ENCODE measurements at places on chromosomes 6 and 20.

- DNase-seq: no peak
These were observed 14.2 kb upstream of the LCA5 start for GRCh38 chr6:79551401-79551800.

DNA sequence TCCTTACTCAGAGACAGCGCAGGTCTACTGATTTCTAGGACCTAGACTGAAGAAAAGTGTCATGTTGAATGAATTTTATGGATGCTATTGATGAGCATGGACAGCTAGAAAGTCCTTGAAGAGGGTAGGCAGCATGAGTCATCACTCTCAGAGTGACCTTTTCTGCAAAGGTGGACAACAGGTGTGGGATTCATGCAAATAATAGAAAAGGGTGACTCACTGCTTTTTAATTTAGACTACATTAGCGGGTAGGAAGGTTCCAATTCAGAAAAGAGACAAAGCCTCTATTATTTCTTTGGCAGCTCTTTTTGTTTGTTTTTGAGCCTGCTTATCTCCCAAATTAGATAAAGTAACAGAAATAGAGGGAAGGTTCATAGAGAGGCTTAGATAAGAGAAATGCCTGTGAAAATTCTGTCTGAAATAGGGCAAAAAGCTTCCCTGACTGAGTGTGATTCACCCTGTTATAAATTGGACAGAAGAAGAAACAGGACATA, 191.4 kb downstream of the TENT5A start:
- DNase-seq: no peak

DNA sequence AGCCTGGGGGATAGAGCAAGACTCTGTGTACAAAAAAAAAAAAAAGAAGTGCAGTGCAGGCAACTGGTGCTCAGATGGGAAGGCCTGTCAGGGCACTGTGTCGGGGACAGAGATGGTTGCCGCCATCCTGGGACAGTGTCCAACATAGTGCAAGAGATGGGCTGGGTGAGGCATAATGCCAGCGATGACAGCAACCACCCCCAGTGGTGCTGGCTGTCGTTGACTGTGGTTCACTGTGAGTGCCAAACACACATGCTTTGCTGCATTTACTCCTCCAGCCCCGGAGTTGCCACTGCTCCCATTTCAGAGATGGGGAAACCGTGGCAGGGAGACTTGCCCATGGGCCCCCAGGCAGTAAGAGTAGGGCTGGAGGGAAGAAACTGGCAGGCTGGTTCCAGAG, 5.2 kb upstream of the C20orf203 start:
- DNase-seq: no peak

GRCh38 chr6:135093578-135093977, 39.0 kb upstream of the HBS1L start:
- DNase-seq: no peak

DNA sequence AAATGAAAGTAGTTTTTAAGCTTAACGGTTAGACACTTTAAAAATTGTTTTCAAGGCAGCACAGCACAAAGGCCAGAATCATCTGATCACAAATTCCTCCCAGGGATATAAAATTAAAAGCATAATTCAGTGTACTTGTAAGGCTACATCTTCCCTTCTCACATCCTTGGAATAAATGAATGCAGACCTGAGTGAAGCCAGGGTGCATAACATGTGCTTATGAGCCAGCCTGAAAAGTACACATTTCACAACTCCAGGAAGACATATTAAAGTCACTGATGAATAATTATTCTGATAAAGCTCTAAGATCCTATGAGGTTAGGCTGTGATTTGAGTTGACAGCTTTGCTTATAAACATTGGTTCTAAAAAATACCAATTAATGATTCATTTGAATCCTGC, 163.6 kb downstream of the BTBD9 start:
- DNase-seq: no peak

DNA sequence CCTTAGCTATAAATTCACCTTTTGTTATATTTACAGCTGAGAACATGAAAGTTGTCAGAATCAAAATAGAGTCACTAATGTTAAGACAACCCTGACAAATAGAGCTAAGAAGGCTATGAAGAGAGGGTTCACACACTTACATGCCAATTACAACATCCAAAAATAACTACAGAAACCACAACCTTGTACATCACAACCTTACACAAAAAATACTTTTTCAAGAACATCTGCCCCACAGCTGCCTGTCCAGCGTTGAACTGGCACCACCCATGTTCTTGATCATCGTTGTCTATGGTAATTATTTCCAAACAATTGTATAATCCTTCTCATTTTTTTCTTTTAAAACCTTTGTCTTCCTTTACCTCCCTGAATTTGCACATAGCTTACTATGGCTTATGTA, 231.2 kb upstream of the FKBP1C start:
- no peak for DNase-seq

GRCh38 chr20:14726591-14726990, 389.2 kb upstream of the FLRT3 start:
- no peak for DNase-seq

DNA sequence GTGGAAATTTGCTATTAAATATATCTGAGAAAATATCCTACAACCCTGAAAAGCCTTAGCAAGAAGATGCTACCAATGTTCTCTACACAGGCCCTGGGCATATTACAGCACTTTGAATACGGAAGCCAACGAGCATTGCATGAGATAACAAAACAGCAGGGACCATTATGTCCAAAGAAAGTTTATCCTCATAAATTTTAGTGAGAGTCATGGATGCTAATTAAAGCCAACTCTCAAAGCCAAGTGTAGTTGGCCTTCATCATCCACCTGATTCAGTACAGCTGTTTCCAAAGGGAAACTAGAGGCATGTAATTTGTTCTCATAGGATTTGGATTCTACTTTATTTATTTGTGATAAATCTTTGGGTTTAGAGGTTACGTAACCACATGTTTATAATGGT, 564.8 kb downstream of the RFPL4B start:
- no peak for DNase-seq

DNA sequence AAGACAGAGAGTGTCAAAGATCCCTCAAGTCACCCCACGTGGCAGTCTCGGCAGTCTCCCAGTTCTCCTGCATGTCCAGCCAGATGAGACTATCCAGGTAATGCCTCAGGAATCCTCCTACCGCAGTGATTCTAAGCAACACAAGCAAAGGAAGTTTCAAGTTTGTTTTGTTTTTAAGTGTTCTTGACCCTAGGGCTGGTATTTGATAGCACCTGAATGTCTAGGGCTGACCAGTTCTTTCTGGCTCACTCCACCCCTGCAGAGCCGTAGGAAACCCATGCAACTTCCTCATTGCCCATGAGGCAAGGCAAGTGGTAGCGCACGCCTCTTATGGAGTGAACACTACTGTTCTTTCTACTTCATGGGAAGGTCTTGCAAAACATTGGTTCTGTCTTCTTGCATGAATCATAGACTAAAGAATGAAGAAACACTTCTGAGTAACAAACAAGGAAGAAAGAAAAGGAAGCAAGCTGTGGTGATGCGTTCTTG, 24.8 kb upstream of the FOXQ1 start:
- DNase-seq: no peak

DNA sequence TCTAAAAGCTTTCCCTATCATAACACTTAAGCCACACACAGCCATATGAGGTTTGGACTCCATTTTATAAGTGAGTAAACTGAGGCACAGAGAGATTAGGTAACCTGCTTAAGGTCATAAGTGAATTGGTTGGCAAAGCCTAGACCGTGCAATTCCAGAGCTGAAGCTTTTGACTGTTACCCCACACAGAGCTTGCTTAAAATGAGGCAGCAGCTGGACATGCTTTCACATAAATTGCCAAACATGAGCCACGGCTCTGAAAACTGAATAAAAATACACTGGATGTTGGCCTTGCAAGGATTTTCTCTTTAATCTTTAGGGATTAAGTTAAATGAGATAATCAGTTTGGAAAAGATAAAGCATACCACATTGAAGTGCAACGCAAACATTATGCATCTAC, 2.5 kb downstream of the RIPOR2 start:
- no peak for DNase-seq
